Activated T-cell treated with anti-CD3 and anti-CD28 coated beads for 48 hours (primary cell): ENCODE measurements at places on chromosomes 3 and 15.
A peak's percentile ranks its signal among the peaks of the same experiment; 100 is the strongest.

- no peak for DNase-seq
These were observed 56.8 kb upstream of the IMPG2 start for GRCh38 chr3:101377209-101377608.

DNA sequence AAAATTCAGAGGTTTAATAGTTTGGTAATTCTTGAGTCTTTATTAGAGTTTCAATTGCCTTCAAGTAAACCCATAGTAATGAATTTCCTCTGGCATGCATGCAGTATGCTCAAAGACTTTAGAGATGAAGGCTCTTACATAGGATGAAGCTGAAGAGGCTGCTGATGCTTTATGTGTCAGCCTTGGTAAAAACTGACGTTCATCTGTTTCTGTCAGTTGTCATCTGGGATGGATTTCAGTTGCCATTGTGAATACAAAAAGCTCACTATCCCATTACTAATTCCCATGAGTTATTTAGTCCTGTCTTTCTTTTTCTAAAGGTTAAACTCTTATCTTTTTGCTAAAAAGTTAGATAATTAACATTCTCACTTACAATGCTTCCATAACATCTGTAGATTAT is 136.9 kb upstream of the GBE1 start:
- DNase-seq: no peak

DNA sequence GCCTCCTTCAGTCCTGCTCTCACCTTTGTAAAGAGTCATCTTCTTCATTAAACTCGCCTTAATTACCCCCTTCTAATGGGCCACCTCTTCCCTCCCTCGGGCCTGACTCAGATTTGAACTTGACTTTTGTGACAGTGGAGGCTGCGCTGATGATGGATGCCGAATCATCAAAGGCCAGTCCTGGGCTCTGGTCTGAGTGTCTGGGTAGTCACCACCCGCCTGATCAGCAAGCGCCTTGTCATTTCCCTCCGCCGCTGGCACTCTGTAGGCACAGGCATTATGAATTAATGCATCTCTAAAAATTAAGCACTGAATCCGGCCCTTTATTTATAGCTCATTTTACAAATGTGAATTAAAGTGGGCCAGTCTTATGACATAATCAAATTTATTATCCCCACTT is 116.7 kb upstream of the PROK2 start:
- no peak for DNase-seq

DNA sequence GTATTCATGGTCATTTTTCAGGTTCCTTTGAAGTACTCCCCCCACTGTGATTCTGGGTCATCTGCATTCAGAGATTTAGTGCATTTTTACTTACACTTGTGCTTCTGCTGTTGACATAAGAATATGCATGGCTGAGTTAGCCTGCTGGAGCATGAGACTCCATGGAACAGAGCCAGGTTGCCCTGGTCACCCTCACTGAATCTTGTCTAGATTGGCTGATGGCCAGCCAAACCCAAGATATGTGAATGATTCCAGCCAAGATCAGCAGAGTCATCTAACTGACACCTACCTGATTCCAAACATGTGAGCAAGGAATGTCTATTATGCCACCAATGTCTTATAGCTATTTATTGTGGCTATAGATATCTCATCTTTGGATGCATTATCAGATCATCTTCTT is 25.1 kb downstream of the DTWD1 start:
- DNase-seq: no peak

- no peak for DNase-seq
These were observed 1.3 kb downstream of the NEDD4 start for GRCh38 chr15:55991802-55992768.

DNA sequence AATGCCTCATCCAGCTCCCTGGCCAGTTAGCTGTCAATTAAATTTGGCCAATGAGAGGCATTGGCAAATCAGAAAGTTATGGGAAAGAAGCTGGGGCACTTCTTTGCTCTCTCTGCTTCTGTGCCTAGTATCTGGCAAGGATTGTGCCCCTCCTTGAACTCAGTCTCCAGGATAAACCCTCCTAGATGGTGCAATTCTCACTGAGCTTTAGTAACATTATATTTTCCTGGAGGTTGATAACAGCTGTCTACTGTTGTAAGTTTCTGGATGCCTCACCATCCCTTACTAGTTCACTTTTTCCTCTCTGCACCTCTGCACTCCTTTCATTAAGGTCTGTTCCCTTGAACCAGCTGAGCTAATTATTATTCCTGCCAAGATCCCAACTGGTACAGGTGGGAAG is 329.5 kb downstream of the MFSD1 start:
- DNase-seq: no peak

GRCh38 chr3:12138044-12138443 is 20.7 kb downstream of the TIMP4 start:
- no peak for DNase-seq

GRCh38 chr3:76479161-76479650 is 560.7 kb upstream of the ROBO2 start:
- DNase-seq: no peak

- no peak for DNase-seq
These were observed 346.3 kb upstream of the UMPS start for GRCh38 chr3:124383846-124384466.

GRCh38 chr15:72319360-72319984 is 485 bp downstream of the CELF6 start:
- peak; percentile 40 for DNase-seq

DNA sequence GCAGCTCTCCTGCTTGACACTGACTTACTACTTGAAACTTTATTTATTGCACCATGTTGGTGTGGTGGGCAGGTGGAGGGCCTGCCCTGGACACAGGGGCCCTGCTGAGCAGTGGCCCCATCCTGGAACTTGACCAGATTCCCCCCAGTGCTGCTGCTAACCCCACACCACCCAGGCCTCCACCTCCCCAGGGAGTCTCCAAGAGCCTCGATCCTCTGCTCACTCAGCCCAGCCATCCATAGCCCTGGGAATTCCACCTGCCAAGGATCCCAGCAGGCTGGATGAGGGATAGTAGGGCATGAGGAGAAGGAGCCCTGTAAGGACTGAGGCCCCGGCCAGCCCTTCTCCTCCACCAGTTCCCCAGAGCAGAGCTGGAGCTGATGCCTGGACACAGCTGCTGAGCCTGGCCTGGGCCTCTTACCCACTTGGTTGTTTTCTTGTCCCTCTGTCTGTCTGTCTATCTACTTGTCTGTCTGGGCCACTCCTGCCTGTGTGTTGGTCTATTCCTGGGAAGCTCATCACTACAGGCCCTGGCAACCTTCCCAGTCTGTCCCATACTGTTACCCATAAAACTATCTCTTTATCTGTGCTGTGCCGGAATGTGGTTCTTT is 2.8 kb downstream of the CHAC1 start:
- no peak for DNase-seq

- DNase-seq: no peak
These were observed 79.8 kb upstream of the MEF2A start for GRCh38 chr15:99485992-99486370.

DNA sequence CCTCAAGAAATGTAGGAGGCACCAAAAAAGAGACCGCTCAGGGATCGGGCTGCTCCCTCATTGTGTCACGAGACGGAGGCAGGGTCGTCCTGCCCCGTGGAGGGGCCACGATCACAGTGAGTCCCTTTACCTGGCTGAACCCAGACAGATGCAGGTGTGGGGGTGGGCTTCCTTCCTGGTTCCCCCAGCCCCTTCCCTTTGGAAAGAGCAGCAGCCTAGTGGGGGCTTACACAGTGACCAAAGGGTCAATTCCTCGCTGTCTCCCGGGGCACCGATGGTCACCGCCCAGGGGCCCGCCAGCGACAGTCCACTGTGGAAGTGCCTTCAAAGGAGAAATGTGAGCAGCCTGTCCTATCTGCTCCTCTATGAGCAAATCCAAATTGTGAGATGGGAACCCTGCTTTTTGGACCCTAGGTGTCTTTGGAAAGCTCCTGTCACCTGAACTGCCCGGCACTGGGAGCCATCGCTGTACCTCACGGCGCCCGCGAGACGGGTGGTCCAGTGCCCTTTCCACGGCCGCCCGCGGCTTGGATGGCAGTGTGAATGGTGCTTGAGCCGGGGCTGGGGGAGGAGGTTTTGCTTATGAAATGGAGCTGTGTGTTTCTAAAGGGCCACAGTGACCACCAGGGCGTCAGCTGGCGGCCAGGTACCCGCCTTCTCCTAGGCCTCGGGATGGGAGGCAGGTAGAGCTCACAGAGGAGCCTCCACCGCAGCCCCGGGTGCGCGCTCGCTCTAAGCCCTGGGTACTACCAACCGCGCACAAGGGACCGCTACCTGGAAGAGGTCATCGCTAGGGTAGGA is 155.7 kb downstream of the KLF13 start:
- no peak for DNase-seq

- DNase-seq: no peak
These were observed 45.6 kb downstream of the UMPS start for GRCh38 chr3:124775877-124776276.

DNA sequence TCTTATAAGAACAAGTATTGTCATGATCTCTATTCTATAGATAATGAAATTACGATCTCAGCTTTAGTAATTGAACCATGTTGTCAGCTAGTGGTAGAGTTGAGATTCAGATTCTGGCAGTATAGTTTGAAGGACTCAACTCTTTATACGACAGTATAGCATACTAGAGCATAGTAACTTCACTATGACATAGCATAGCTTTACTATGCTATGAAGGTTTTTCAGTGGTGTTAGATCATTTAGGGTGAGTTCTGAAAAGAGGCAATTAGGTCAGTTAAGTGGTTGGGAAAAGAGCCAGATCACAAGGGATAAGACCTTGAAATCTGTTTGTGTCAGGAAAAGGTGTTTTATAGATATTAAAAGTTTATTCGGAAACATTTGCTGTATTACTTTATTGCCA is 8.1 kb downstream of the STX19 start:
- DNase-seq: no peak

DNA sequence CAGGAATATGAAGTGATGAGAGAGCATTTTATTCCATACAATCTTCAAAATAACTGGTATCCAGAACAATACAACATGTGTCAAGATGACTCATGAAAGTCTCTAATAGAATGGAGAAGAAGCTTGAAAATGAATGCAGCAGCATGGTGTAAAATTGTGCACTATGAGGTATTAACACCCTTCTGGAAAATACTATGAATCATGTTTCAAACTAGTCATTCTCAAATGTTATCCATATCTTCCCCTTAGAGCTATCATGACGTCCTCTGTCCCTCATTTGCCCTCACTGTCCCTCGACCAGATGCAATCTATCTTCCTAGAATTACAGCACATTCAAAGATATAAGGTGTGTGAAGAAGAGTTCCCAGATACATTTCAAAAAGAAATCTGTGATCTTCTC is 198.2 kb downstream of the NECTIN3 start:
- no peak for DNase-seq

DNA sequence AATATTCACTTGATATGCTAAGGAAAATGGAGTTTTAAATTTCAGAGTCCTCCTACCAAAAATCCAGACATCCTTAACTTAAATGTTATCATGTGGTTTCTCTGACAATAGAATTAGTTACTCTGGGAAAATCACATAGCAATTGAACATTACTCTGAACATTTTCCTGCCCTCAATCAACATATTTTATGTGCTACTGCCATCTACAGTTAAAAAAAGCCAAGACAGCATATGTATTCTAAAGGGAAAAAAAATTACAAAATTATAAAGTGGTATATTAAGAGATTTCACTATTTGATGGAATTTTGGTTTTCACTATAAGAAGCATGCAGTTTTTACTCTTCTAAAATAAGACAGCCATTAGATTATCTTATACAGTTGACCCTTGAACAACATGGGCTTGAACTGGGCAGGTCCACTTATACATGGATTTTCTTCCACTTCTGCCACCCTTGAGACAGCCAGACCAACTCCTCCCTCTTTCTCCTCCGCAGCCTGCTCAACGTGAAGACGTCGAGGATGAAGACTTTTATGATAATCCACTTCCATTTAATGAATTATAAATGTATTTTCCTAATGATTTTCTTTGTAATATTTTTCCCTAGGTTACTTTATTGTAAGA is 122.3 kb downstream of the ATP1B3 start:
- DNase-seq: no peak

DNA sequence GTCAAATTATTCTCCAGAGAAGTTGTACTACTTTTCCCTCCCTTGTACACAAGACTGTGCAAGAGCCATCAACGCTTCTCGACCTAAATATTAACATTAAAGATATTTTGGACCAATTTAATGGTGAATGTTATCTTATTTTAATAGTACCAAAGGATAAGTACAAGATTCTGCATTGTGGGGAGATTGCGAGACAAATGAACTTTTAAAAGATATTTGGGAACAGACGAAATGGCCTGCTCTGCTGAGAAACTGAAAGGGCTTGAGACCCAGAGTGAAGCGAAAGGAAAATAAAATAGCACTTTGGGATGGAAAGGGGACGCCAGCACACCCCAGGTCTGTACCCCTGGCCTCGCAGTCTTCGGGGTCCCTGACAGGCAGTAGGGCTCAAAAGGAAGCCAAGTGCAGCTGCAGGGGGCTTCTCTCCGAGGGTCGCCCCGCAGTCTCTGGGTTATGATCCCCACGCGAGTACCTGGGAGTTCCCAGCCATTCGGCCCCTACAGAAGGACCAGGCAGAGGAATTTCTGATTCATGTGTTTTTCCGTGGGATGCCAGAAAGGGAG is 97.6 kb upstream of the VGLL3 start:
- DNase-seq: no peak
